ENCODE measurements at places on chromosomes 5 and 9.

DNA sequence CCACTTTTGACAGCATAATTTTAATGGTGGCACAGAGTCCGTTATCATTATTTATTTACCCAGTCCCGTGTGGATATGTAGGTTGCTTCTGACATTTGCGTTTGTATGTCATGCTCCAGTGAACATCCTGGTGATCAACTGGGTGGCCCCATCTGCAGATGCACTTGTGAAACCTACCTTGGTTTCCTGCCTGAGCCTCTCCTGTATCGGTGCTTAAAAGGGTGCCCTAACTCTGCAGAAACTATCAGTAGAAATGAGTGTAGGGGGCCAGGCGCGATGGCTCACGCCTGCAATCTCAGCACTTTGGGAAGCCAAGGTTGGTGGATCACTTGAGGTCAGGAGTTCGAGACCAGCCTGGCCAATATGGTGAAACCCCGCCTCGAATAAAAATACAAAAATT is 92.1 kb upstream of the IER5L start:
- DNase-seq, result no peak

DNA sequence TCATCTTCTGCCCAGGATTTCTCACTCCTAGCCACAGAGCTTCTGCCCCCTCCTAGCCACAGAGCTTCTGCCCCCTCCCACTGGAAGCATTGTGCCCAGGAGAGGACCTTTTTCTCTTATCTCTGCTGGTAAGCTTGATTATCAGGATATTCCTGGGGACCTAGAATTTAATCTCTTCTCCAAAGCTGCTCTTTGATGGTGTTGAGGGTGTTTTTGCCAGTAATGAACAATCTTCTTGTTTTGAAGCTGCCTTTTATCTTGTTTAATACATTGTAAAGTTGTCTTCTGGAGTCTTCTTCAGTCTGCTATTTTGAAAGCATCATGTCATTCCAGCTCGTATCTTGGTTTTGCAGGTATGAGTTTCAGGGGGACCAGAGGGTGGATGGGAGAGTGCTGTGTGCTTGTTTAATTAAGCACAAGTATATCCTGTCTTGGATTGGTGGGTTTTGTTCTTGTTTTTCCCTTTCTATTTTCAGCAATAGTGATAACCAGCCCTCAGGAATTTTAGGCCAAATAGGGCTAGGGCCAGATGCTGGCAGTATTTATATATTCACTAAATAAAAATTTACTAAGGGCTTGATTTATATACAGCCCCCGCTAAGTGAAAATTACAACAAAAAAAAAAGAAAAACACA is 214.0 kb upstream of the DMRT1 start:
- no peak for DNase-seq

- no peak for DNase-seq
Measured at GRCh38 chr9:93827545-93828330, 127.4 kb downstream of the BARX1 start.

GRCh38 chr9:22079873-22080341 is 70.8 kb upstream of the CDKN2B start:
- no peak for DNase-seq

- DNase-seq, result no peak
Measured at GRCh38 chr5:145805819-145806218, 29.3 kb downstream of the PRELID2 start.

GRCh38 chr9:127763918-127764384 is 14.5 kb downstream of the SH2D3C start:
- no peak for DNase-seq

DNA sequence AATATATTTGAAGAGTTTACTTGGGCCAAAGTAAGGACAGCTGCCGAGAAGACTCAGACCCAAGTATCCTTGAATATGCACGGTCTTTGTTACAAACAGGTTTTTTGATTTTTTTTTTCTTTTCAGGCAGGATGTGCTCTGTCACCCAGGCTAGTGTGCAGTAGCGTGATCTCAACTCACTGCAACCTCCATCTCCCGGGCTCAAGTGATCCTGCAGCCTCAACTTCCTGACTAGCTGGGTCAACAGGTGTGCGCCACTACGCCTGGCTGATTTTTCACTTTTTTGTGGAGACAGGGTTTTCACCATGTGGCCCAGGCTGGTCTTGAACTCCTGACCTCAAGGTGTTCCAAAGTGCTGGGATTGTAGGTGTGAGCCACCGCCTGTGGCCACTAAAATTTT is 27.4 kb downstream of the JMY start:
- no peak for DNase-seq

GRCh38 chr5:1182633-1183423 is 18.6 kb upstream of the SLC6A19 start:
- DNase-seq, result no peak

DNA sequence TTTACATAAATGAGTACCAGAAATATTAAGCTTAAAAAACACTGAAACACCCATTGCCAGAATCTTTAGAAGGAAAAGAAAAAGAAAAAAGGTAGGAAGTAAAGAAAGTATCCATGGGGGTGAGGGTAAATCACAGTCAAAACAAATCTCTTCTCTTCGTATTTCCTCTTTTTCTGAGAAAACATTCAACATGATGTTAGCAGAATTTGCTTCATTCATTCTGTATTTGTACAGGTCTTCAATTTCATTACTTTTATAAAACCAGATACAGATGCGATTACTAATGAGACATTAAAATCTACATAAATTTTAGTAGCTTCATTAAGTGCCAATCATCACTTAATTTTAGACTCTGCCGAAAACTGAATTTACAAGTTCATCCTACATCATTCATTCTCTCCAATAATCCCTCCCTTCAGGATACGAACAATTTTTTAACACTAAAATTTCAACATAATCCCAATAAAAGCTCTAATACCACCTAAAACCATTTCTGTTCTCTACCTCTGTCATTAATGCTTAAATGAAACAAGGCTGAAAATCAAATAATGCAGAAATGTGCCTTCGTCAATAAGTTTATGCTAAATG is 7.0 kb downstream of the NR3C1 start:
- no peak for DNase-seq

DNA sequence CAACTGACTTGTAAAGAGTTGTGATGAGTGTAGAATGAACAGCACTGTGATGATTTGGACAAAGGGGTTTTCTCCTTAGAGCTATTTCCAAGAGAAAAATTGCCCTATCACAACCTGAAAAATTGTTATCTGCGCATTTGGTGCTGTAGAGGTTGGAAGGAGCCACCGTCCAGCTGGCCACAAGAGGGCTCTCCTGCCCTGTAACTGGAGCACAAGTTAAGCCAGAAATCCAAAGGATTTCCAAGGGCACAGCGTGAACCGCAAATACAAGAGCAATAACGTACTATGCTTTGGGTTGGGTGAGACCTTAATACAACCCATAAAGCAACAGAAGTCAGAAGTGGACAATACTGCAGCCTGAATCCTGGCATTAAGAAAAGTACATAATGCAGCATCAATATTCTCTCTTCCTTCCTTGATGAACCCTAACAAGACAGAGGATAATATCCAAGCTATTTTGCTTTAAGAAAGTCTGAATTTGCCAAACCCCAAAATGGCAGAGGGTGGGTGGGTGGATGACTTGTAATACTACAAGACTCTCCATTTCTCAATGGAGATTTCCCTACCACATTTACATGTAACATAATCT is 56.8 kb upstream of the SMIM32 start:
- no peak for DNase-seq

- DNase-seq, result no peak
Measured at GRCh38 chr9:114852050-114852594, 46.3 kb upstream of the TNFSF15 start.

DNA sequence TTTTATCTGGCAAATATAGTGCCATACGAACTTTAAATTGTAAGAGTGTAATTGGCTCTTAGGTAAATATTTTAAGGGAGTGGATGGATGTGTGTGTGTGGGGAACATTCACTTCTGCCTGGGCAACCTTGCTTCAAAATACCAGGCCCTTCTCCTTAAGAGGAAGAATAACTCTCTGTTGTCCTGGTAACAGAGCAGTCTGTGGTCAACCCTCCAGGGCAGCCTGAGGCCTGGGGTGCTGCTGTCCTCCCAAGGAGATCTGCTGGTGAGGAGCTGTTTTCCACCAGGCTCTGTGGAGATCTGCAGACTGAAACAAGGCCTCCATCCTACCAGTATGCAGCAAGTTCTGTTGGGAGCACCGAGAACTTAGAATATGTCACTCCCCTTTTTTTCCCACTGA is 325.2 kb downstream of the PSAT1 start:
- no peak for DNase-seq

DNA sequence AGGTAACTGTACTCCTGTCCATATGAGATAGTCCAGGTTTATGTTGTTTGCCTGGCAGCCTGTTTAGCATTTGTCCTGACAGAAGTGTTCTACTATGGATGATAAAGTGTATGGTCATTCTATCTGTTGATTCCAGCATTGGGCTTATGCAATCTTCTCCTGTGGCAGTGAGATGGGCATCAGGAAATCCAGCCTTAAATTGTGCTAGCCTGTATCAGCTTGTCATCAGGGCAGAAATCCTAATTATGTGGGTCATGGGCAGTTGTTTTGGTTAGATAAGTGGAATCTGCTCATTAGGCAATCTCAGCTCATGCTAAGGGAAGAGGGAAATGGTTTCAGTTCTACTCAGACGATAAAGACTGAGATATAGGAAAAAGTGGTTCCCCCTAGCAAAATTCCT is 247.4 kb upstream of the CHD1 start:
- no peak for DNase-seq

GRCh38 chr9:86733929-86734328 is 213.4 kb downstream of the GAS1 start:
- DNase-seq, result no peak
